ENCODE measurements at places on chromosomes 2 and 18. TPM values are rescaled to one million over a fixed set of nuclear protein-coding genes. Genes with fewer than 3 reads are reported as not detected.

UGT1A5 gene
- total RNA-seq: 0.10 TPM

ZDBF2 gene
- 6.1 TPM for total RNA-seq

GRCh38 chr2:238127165-238128060 is 11.1 kb upstream of the KLHL30 start:
- H3K36me3 ChIP-seq: no peaks in the 10 kb centered on the region
- H3K27me3 ChIP-seq: no peaks in the 10 kb centered on the region
- H3K4me3 ChIP-seq: peak overlapping the region; percentile 1
- no peak overlapping the region for H3K27ac ChIP-seq
- DNase-seq: no peak

TRIM43 gene
- not detected for total RNA-seq

DNA sequence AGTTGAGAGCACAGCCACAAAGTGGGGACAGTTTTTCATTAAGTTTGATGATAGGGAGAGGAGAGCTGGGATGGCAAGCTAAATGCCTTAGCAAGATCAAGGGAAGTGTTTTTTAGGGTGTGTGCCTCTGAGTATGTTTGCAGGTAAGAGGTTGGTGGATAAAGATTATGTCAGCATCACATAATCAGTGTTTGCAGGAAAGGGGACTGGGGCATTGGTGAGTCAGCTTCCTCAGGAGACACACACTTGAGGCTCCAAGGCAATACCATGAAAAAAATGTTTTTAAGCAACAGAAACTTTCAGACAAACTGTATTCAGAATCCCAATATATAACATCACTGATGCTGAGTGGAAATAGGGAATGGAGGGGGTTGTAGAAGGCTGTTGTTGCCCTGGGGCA is 25.4 kb upstream of the DTNB start:
- H3K36me3 ChIP-seq: no peaks in the 10 kb centered on the region
- no peaks in the 10 kb centered on the region for H3K27me3 ChIP-seq
- H3K27ac ChIP-seq: no peak overlapping the region
- no peak overlapping the region for H3K4me3 ChIP-seq
- no peaks in the 10 kb centered on the region for H3K4me1 ChIP-seq

LOXHD1 gene
- total RNA-seq: 0.52 TPM

GRCh38 chr2:231745303-231746038 is 35.6 kb downstream of the PDE6D start:
- H3K27ac ChIP-seq: no peak overlapping the region
- no peaks in the 10 kb centered on the region for H3K36me3 ChIP-seq
- H3K4me3 ChIP-seq: no peak overlapping the region
- H3K27me3 ChIP-seq: no peaks in the 10 kb centered on the region

CHST9 gene
- 4.2 TPM for total RNA-seq

- H3K27ac ChIP-seq: no peak overlapping the region
- no peak overlapping the region for H3K4me3 ChIP-seq
- DNase-seq: no peak
- peaks cover 3% of the 10 kb centered on the region for H3K4me1 ChIP-seq
- H3K36me3 ChIP-seq: no peaks in the 10 kb centered on the region
- no peaks in the 10 kb centered on the region for H3K27me3 ChIP-seq
Observed at GRCh38 chr2:64534363-64534762, 10.2 kb downstream of the AFTPH start.

TANK gene
- 75.7 TPM for total RNA-seq

CCDC195 gene
- not detected for total RNA-seq

DNA sequence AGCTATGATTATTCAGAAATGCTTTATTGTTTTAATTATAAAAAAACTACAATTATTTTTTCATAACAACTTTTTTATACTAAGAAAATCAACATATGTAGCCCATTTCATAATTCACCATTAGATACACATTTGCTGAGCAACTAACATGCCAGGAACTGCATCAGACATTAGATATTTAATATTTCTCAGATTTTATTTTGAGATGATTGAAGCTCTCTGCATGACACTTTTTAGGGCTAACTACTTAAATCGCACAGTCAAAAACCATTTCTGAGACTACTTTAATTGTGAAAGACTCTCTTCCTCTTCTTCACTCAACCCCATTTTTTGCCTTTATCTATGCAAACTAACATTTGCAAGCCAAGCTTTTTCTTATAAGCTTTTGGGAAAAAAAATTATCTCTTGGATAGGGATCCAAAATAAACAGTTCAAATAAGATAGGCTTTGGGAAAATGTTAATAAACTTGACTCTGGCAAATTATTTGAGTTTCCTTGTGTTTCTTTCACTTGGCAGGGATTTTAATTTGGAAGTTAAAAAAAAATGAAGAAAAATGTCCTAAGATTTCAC is 9.1 kb upstream of the COL3A1 start:
- no peak overlapping the region for H3K4me3 ChIP-seq
- DNase-seq: no peak
- H3K27me3 ChIP-seq: no peaks in the 10 kb centered on the region
- H3K27ac ChIP-seq: no peak overlapping the region
- H3K4me1 ChIP-seq: no peaks in the 10 kb centered on the region

DNA sequence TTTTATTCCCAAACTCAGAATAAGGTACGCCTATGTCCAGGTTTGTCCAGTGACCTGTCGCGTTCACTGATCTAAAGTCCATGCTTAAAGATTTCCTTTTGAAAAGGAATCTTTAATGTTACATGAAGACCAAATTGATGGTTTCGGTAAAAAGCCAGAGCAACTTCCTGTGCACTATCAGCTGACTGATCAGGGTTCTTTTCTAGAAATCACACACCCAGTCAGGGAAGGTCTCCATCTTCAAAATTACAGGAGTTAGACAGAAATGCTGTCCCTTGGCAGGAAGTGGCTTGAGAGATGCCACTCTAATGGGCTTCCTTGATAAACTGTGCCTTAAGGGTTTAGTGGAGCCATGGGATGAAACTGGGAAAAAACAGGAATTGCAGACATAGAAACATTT is 14.7 kb upstream of the ARHGAP25 start:
- H3K4me3 ChIP-seq: no peak overlapping the region
- H3K27me3 ChIP-seq: no peaks in the 10 kb centered on the region
- DNase-seq: no peak
- no peaks in the 10 kb centered on the region for H3K36me3 ChIP-seq
